Posterior cingulate gyrus (tissue), 11 donors: ENCODE measurements at places on chromosomes 12 and 14.

- DNase-seq = no peak
Observed at GRCh38 chr12:100346660-100347059, 10.2 kb upstream of the SLC17A8 start.

- no peak for DNase-seq
Observed at GRCh38 chr14:26213846-26214575, 383.8 kb downstream of the NOVA1 start.

DNA sequence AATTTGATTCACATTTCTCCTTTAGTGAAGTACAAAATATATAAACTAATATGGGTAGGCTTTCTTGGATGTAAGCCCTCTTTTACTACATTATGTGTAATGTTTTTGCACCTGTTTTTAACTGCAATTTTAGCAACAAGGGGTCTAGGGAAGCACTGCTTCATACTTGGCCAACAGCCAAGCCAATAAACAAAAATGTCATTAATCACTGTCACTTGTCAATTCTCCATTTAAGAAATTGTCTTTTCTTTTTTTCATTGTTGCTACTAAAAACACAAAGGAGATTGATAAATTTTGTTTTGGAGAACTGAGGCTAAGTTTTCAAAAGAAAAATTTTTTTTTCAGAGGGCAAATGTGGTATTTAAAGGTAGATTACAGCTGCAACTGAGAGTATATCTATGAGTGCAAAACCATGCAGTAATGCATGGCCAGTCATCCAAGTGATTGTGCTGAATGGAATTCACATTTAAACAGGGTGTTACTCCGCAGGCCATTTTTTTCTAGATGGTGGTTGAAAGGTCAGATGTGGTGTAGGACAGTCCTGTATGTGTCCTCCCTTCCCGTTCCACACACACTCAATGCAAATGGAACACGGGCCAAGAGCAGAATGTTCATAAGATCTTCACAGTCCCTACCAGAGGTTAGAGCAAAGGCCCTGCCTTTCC, 503.0 kb upstream of the LMO3 start:
- no peak for DNase-seq

GRCh38 chr12:25065035-25065434, 116.1 kb upstream of the BCAT1 start:
- DNase-seq = no peak

GRCh38 chr14:80346395-80346794, 135.1 kb upstream of the DIO2 start:
- DNase-seq = no peak

GRCh38 chr12:92404921-92405320, 259.3 kb upstream of the BTG1 start:
- no peak for DNase-seq

DNA sequence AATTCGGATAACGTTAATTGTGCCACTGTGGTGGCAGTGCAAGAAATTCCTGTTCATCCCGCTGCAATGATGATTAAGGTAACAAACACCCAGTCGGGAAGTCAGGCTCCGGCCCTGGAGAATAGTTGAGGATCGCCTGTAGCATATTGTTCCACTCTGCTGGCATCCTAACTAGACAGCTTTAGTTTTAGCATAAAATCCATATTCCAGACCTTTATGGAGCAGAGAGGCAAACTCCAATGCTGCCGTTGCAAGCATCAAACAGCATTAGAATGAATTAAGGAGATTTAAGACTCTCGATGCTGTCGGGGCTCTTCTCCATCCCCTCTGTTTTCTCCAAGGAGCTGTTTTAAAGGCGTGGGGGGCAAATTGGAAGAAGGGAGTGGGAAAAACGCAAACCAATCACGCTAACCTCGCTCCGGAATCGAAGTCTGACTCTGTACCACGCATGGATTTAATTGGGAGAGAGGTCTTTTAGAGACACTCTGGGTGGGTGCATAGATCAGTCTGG, 660.4 kb downstream of the VRK1 start:
- DNase-seq = no peak

DNA sequence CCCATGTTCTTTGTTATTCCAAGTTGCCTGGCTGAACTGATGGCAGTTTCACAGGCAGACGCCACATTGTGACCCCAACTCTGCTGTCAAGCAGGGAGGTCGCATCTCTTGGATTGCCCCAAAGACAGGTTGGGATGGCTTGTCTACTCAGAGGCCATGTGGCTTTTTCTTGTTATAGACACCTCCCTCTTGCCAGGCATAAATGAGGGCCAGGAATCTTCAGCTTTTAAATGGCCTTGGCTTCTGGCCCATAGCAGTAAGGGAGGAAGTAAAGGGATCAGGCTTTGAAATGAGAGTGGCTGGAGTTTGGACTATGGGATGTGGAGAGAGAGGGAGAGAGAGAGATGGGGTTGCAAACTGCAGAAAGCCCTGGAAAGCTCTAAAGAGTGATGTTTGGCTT, 215.0 kb downstream of the TBX5 start:
- DNase-seq = no peak

DNA sequence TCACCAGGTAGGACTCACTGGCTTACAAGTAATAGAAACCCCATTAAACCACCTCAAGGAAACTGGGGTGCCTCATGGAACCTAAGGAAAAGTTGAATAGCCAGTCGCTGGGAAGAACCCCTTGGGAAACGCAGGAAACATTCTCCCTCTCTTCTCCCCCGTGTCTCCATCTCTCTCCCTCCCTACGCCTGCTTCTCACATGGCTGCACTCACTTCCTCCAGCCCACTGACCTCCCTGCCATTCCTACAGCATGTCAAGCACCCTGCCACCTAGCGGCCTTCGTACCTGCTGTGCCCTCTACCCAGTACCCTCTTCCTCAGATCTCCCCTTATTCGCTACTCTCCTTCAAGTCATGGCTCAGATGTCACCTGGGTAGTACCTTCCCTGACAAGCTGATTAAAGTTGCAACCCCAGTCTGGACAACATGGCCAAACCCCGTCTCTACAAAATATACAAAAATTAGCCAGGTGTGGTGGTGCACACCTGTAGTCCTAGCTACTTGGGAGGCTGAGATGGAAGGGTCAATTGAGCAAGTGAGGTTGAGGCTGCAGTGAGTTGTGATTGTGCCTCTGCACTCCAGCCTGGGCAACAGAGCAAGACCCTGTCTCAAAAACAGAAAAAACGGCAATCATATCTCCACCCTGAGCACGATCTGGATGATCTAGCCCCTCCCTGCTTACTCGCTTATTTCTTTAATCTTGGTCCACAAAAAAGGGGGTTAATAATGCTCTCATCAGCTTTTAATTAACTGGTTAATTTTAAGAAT, 6.4 kb upstream of the DTX1 start:
- no peak for DNase-seq

DNA sequence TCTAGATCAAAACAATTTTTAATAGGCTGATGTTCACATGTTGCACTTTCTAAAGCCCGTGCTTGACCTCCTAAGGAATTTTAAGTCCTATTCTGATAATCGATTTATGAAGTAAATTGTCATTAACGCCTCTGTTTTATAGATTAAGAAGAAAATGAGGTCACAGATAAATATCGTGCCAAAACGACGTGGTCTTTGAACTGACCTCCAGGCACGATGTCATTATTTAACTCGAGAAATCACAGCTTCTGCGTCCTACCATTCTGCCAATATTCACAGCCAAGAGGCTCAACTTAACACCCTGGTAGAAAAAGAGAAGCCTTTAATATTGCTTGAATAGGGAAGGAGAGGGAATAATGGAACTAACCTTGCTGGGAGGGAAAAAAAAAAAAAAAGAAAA, 888 bp upstream of the EEA1 start:
- no peak for DNase-seq

DNA sequence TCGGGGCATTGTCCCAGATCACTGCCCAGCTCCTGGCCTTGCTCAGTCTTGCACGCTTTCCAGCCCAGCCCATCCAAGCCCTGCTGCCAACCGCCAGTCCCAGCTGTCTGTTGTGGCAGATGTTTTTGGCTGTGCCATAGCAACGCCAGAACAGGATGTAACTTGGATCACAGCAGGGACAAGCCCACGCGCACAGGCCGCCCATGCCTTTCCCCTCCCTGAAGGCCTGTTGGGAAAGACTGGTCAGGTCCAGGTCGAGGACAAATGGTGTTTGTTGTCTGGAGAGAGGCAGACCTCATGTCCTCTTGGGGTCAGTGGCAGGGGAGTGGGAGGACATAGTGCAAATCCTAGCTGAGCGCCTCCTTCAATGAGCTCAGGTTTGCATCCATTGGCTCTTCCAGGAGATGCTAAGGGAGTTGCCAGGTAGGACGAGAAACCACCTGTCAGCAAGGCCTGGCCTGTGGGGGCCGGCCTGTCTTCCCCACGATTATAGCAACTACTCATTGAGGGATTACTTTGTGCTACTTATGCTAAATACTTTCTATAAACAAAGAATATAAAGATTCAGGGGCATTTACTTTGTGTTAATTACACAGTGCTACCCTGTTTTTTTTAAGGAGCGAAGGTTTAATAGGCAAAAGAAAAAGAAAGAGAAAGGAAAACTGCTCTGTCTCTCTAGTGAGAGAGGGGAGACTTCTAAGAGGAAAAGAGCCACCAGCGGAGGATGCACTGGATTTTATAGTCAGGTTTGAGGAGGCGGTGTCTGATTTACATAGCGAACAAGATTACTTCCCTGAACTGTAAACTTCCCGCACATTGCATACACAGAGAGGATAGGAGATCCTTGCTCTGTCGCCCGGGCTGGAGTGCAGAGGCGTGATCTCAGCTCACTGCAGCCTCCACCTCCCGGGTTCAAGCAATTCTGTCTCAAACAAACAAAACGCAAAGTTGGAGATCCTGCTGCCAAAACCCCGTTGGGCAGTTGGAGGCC, 42.8 kb upstream of the CORO1C start:
- peak; percentile 94 for DNase-seq

GRCh38 chr12:48028541-48029431, 24.5 kb upstream of the COL2A1 start:
- DNase-seq = no peak

DNA sequence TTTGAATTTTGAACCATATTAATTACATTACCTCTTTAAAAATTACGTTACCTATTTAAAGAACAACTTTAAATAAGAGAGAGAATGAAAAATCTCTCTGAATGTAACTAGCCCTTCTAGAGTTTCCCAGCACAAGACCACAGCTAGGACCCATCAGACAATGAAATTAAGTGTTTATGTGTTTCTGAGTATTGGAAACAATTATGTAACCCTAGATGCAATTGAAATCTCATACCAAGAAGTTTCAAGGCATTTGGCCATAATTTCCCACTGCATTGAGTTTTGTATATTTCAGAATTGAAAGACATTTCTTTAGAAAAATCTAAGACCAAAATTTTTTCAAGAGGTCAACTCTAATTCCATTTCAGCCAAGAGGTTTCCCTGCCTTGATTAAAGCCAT, 47.1 kb downstream of the SERPINA3 start:
- no peak for DNase-seq

DNA sequence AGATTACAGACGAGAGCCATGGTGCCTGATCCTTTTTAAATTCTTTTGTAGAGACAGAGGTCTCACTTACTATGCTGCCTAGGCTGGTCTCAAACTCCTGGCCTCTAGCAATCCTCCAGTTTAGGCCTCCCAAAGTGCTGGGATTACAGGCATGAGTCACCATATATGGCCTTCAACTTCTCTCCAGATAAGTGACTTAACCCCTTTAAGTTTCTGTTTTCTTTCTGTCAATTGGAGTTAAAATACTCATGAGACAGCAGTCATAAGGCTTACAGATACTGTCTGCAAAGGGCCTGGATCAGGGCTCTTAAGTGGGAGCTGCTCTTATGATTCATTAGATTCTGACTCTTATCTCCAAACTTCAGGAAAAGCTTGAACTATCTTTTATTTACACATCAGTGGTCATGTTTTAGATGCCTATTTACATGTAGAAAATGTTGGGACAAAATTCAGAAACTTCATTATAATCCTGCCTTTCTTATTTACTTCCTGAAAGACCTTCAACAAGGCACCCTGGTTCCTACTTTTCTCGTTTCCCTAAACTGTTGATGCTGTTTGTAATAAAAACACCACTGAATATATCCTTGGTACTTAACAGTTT, 271.5 kb upstream of the TBX3 start:
- no peak for DNase-seq

DNA sequence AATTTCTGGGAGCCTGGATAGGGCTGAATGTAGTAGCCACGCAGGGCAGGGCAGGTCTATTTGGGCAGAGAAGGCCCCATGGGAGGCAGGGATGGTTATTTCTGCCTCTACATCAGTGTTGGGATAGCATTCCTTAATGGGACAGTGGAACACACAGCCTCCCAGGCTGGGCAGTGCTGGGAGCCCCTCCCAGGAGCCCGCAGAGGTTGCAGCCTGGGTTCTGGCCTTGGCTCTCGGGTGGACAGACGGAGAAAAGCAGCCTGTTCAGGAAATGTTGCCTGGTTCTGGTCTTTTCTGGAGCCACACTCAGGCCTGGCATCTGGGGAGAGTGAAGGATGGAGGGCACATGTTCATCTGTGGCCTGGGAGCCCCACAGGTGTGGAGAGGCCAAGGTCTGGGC, 479 bp upstream of the NOS1 start:
- DNase-seq = no peak

DNA sequence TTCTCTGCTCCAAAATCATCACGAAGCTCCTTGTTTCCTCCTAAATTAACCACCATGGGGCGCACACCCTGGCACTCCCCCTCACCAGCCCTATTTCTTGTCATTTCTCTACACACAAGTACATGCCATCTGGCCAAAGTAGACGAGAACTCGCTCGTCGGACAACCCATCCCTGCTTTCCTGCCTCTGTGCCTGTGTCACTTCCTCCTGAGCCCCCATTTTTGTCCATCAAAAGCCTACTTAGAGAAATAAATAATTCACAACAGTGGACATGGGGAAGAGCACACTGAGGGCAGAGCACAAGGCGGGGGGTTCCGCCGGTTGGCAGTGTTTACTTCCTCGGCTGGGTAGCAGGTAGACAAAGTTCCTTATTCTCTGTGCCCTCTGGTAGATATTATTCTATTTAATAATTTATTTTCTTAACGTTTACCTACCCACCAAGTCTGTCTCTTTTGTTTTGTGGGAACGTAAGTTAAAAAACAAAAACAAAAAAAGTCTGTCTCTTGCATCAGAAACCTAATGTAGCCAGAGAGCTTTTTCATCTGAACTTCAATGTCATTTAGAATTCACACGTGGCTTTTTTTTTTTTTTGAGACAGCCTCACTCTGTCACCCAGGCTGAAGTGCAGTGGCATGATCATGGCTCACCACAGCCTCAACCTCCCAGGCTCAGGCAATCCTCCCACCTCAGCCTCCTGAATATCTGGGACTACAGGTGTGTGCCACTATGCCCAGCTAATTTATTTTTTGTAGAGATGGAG, 6.0 kb downstream of the VPS37B start:
- no peak for DNase-seq

DNA sequence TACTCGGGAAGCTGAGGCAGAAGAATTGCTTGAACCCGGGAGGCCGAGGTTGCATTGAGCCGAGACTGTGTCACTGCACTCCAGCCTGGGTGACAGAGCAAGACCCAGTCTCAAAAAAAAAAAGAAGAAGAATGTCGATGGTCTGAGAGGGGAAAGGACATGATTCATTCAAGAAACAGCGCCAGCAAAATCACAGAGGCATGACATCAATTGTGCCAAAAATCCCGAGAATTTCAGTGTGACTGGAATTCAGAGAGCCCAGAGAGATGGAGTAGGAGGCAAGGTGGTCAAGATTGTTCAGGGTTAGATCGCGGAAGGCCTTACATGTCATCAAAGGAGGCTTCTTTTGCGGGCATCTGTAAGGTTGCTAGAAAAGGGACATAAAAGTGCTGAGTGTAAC, 483.3 kb downstream of the VRK1 start:
- DNase-seq = no peak

GRCh38 chr14:36944307-36945010, 227.9 kb downstream of the SLC25A21 start:
- DNase-seq = no peak

GRCh38 chr12:99809909-99810308, 162.4 kb downstream of the GARIN6 start:
- no peak for DNase-seq
